Jurkat, Clone E6-1 (cell line): ENCODE measurements at places on chromosomes 5 and 9.

DNA sequence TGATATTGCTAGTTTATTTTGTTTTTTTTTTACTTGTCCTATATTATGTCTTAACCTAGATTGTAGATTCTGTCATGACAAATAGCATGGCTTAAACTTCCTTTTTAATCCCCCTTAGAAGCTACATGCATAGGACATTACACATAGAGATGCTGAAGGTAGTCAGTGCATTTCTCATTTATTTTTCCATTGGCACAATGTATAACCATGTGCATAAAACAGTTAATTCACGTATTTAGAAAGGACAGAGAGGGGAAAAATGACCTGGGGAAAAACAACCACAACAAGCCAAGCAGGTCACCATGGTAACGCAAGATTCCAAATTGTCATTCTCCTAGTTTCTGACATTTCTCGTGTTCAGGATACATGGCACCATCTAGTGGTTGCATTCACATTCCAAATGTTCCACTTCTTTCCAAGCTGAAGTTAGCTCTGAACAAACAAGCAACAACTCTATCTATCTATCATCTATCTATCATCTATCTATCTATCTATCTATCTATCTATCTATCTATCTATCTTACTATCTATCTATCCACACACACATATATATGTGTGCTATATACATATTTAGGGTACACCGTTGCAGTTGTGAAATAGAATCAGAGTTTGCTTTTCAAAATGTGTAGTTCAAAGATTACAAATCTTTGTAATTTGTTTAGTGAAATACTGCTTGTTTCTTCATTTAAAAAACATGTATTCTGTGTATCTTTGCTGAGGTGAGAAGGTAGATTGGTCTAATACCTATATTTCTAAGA is 487.2 kb upstream of the ST8SIA4 start:
- peak; percentile 25 for DNase-seq

DNA sequence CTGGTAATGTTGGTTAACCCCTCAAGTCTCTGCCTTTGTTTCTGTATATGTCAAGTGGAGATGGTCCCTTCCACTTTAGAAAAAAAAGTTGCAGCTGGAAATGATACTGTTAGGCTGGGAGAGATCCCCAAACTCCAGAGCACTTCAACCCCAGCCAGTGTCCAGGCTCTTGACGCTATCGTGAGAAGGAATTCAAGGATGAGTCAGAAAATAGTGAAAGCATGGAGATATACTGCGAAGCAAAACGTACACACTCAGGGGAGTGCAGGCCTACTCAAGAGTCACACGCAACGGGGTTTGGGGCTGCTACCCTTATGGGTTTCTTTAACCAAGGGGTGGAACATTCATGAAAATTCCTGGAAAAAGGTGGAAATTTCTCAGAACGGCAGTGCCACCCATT is 24.9 kb downstream of the KCNV2 start:
- no peak for DNase-seq

DNA sequence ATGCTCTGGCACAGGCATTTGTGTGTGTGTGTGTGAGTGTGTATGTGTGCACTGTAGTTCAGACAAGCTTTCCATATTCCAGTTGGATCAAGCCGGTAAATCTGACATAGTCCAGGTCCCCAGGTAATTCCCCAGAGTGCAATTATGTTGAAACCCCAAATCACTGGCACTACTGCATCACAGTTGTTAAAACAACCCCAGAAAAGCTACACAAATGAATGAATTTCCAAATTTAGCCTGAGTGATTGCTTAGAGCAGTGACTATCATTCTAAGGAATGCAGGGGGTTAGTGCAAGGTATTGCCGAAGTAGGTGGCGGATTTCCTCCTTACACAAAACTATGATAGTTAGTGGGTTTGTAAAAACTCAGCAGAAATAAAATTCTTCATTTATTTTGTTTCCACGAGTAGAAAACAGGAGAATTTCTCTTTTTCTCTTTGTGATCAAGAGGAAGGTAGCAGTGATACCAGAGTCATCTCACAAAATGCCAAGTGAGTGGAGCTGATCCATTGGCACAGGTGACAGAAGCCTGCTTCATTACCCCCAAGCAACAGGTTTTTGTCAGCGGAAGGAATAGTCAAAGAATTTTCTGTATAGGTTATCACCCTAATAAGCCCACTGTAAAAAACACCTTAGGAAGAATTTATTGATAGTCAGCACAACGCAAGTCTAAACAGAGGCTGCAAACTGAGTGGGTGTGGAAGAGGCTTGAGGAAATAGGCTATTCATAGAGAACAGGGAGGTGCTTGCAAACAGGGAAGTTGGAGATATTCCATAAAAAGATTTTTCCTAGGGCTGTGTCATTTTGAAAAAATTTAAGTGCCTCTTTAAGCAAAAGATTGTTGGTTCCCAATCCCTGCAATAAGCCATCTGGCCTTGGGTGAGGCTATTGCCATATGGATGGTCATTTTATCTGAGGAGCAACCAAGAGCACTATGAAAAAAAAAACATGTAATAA is 385.1 kb downstream of the CHSY3 start:
- no peak for DNase-seq

DNA sequence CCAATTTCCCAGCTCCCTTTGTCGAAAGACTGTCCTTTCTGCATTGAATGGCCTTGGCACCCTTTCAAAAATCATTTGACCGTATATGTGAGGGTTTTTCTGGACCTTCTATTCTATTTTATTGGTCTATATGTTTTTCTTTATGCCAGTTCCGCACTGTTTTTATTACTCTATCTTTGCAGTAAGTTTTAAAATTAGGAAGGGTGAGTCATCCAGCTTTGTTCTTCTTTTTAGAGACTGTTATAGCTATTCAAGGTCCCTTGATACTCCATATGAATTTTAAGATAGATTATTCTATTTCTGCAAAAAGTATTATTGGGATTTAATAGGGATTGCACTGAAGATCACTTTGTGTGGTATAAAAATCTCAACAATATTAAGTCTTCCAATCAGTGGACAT is 44.2 kb upstream of the STARD4 start:
- DNase-seq, result no peak

DNA sequence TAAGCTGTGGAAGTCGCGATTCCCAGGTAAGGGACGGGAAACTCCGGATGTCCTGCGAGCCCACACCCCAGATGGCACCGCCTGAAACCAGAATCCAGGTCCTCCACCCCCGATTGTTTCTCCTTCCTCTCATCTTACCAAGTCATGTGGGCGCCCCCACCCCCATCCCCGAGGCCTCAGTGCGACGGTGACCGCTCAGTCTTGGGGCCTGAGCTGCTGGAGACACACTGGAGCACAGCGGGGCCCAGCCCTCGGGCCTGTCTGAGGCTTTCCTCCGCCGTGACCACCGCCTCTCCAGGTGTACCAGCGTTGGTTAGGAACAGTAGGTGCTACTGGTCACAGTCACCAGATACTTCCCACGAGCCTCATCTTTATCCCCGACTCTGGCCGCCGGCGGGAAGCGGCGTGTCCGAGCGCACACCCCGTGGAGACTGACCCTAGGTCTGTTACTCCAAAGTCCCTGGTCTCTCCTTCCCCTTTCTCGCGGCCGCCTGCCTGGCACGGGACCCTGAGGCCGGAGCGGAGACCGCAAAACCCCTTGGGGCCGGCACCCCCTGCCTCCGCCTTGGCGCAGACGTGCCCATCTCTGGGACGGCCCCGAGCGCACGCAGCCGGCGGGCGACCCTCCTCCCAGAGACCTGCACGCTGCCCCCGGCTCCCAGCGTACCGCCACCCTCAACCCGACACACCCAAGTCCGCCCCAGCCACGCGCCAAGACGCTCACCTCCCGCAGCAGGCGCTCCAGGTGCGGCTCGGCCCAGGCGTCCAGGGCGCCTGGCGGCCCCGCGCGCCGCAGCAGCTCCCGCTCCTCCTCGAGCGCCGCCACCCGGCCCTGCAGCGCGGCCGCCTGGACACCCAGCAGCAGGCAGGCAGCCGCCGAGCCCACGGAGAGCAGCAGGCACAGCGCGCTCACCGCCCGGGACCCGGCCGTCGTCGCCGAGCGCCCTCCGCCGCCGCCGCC is 733 bp downstream of the COL23A1 start:
- DNase-seq, result no peak

DNA sequence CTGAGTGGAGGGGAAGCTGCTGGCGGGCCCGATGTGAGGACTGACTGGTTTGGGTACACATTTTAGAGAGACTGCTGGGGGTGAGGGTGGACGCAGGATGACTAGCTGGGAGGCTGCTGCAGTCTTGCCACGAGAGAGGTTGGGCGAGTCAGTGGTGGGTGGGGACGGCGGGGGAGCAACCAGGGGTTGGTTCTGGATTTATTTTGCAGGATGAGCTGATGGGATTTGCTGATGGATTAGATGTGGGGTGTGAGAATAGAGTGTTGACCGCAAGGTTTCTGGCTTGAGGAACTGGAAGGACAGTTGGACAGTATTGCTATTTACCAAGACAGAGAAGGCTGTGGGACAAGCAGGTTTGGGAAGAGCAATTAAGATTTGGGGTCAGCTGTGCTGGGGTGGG is 5.8 kb upstream of the NDST1 start:
- no peak for DNase-seq

- no peak for DNase-seq
Observed at GRCh38 chr5:81068063-81068462, 107.9 kb downstream of the RASGRF2 start.

GRCh38 chr9:23842565-23843129 is 16.6 kb upstream of the ELAVL2 start:
- DNase-seq, result no peak

- no peak for DNase-seq
Observed at GRCh38 chr5:157024208-157024959, 34.5 kb downstream of the HAVCR1 start.

DNA sequence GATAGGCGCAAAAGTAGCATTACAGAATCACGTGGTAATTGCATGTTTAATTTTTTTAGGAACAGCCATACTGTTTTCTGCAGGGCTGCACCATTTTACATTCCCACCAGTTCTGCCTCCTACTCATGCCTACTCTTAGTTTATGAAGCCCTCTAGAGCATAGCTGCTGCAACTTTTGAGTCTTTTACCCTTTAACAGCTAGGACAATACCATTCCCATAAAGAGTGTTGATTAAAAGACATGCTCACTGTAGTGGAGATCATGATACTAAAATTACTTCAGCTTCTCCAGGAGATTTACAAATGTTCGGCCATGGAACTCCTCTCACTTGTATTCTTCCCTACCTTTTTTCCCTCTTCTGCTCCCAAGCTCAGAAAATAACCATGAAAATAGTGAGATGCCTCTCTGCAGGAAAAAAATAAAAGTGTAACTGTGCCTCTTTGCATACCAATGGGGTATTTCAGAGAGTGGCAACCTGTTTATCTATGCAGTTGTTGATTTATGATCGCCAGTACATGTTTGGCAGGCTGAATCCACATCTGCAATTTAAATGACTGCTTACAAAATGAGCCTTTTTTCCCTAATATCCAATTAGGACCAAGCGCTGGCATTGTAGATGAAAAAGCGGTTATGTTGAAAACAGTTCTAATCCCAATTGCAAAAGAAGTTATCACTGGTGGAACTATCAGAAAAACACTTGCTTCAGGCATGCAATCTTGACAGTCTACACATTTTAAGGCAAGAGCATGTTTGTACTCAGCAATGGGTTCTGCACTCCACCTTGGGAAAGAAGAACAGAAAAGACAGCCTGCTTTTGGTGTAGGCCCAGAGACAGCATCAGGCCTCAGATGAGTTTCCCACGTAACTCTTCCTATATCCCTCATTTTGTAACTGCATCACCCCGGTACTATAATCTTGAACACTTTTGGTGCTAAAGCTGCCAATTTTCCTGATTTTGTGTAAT is 131.1 kb downstream of the ADAMTSL1 start:
- DNase-seq, result no peak

DNA sequence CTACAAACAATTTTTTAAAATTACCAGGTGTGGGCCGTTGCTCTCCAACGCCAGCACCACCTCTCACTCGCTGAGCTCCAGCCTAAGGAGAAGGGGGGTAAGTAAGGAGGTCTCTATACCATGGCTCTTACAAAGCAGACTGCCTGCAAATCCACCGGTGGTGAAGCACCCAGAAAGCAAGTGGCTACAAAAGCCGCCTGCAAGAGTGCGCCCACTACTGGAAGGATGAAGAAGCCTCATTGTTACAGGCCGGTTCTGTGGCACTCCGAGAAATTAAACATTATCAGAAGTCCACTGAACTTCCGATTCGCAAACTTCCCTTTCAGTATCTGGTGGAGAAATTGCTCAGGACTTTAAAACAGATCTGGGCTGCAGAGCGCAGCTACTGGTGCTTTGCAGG is 46.0 kb downstream of the CDO1 start:
- peak; percentile 15 for DNase-seq

- DNase-seq, result no peak
Observed at GRCh38 chr5:94017579-94017978, 276.2 kb upstream of the POU5F2 start.

DNA sequence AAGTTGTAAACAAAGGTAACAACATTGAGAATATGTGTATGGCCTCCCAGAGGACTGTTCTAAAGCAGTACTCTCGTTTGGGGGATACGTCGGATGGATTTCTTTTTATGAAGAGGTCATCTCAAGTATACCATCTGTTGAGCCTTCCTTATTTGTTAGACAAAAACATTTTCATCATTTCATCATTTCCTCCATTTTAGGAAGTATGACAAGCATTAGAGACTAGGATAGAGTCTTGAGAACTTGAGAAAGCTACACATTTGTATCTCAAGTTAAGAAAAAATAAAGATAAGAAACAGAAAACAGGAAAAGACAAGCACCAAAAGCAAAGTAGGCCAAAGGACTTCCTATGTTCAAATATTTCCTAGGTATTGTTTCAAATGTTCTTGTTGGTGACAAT is 307.0 kb downstream of the EFNA5 start:
- no peak for DNase-seq

GRCh38 chr9:23766613-23767012 is 59.4 kb downstream of the ELAVL2 start:
- no peak for DNase-seq

DNA sequence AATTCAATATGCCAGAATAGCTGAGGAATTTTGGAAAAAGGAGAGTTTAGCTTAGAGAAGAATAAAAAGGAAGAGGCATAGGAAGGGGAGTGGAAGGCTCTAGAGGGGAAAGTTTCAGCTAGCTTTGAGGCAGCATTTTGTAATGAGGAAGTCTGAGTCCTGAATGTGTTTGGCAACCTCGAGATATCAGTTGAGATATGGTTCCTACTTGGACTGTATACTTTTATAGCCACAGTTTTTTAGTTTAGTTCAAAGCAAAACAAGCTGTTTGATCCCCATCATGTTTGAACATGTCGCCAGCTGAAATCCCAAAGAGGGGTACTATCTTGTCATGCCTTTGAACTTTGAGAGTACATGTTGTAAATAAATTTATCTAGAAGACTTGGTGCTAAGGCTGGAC is 559.0 kb upstream of the FTMT start:
- no peak for DNase-seq

- peak; percentile 62 for DNase-seq
Observed at GRCh38 chr5:111231119-111231518, 6.9 kb downstream of the CAMK4 start.

DNA sequence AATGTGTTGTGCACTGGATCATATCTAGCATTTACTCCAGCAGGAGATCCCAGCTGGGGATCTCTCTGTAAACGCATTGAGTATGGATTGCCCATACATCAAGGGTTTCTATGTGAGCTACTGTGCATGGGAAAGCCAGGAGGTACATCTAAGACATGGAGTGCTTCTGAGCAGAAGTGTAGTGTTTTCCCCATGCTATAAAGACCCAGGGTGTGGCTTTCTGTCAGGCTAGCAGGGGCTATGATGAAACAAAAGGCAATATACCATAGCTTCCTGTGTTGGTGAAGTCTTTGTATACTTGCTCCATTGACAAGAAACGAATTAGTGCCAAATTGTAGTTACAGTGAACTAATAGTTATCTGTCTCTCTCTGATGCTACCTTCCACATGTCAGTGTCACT is 329.3 kb upstream of the TLE4 start:
- DNase-seq, result no peak

- DNase-seq, result no peak
Observed at GRCh38 chr5:6435356-6435755, 13.3 kb upstream of the UBE2QL1 start.

GRCh38 chr9:4416467-4416866 is 73.8 kb upstream of the SLC1A1 start:
- no peak for DNase-seq
